ENCODE measurements at places on chromosomes 5 and 9.
A peak's percentile ranks its signal among the peaks of the same experiment; 100 is the strongest.

DNA sequence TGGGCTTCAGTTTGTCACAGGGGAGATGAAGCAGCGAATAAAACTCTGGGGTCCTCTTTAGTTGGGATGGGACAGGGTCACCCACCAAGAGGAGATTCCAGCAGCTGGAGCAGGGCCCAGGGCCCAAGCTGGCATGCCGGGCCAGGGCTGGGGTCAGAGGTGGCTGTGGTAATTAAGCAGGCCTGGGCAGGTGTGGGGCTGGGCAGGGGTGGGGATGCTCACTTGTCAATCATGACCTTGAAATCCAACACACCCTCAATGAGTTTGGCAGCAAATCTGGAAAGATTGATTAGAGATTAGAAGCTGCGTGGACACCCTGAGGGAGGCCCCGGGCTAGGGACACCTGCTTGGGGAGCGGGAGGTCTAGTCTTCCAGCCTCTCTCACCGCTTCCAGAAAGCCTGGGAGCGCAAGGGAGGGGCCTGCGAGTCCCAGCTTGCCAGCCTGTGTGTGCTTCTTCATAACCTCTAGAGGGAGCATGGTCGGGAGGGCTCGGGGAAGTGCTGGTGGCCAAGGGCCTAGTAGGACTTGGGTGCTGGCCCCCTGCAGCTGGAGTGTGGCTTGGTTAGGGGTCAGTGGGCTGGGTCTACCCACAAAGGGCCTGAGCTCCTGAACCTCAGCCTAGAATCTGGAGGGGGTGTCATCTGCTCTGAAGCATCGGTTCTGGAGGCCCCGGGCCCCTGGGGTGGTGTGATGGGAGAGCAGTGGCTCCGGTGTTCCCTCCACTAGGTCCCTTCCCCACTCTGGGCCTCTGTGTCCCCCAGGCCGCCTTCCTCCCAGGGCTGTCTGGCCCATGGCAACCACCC lies 7.6 kb downstream of the CRAT start:
- no peak for DNase-seq

DNA sequence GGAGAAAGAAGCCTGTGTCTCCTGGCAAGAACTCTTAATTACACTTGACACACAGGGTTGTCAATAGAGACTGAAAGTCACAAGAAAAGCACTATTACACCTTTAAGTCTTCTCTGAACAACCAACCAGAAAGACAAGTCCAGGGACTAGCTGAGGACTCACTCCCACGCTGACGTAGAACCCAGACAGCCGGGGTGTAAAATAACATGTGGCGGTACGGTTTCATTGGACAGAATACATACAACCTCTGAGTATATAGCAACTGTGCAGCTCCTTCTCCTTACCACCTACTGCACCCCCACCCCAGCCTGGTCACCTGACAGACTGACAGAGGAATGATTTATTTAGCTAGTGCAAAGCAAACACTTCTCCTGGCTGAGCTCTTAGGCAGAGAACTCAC lies 103.4 kb upstream of the RASEF start:
- DNase-seq = no peak

DNA sequence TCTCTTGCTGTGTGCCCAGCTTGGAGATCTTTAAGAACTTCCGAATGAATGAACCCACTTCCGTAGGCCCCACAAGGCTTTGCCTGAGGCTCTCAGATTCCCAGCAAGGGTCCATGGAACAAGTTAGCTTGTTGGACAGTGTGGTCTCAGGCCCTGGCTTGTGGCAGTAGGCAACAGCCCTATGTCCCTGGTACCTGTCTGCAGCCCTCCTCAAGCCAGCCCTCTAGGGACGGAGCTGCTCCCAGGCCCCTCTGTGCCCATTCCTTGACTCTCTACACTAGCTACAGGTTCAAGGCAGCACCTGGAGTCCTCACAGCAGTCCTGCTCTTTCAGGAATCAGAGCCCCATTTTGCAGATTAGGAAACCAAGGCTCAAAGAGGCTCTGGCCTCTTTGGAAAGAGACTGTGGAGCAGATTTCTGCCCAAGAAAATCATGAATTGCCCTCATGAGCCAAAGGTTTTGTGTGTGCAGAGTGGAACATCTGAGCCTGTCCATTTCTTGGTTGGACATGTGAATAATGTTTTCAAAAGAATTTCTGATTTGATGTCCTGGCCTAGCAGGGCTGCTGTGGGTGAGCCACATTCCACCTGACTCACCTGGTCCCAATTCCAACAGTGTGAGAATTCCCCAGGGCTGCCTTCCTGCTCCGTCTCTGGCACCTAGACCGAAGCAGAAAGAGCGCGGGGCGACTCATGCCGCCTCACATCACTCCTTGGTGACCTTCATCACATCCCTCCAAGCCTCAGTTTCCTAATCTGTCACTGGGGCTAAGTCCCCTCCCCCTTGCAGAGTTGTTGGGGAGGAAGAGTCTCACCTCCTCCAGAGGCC lies 131.7 kb downstream of the BARX1 start:
- DNase-seq = no peak

DNA sequence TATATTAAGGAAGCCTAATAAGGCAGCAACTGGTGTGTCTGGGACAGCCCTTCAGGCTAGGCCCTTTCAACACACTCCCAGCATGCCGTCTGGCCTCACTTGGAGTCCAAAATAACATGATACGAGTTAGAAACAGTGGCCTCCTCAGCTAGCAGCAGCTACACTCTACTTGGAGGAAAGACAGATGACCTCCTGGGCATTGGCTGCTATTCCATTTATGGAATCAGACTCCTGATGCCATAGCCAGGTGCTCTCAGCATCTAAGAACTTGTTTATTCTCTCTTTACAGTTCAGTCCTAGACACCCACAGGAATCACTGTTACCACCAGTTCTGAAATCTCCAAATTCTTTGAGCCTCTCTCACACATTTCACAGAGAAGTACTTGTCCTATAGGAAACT lies 31.8 kb downstream of the RUSC2 start:
- DNase-seq = no peak

GRCh38 chr5:27208051-27208450 lies 169.7 kb upstream of the CDH9 start:
- no peak for DNase-seq

DNA sequence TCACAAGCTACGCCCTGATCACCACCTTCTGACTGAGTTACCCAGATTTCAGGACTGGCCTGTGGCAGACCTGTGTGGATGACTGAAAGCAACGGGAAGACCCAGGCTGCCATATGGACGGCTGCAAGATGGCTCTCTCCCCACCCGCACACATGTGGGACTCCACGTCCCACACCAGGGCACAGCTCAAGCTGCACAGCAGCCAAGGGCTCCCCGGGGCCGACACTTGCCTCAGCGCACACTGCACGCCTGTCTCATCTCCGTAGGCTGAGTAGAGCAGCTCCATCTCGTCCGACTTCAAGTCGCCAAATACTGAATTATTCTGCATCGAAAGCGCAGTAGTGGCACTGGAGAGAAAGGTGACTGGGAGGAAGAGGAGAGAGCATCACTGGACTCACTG lies 14.5 kb downstream of the BRD9 start:
- DNase-seq = no peak

- DNase-seq = no peak
These were observed 160.5 kb downstream of the SLC12A2 start for GRCh38 chr5:128243958-128244582.

DNA sequence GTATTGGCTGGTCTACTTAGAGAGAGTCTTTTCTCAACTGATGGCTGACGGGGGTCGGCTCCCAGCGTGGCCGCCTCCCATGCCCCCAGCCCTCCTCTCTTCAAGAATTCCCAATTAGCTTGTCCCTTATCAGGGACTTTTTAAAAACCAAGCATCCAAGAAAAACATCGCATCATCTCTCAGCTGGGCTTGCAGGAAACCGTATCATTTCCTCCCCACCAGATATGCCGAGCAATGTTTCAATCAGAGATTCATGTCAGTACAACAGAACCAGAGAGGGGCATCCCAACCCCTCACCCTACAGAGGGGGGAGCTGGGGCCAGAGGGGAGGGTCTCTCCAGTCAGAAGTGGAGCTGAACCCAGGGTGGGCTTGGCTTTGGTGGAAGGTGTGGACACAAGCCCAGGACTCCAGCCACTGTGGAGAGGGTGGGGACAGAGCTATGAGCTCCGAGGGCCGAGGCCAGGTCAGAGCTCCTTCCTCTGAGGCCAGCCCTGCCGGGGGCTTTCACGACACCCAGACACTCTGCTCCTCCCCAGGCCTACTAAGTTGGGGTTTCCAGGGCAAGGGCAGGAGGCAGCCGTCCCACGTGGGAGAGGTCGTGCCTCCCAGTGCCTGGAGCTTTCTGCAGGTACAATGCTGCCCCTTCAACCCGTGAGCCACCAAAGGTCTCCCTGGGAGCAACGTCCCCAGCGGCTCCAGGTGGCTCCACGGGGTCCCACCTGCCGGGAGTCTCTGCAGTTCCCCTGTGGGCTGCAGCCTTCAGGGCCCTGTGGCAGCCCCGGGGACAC lies 39.0 kb upstream of the TMEM250 start:
- no peak for DNase-seq

- no peak for DNase-seq
These were observed 51.5 kb upstream of the ARL15 start for GRCh38 chr5:54361691-54362411.

DNA sequence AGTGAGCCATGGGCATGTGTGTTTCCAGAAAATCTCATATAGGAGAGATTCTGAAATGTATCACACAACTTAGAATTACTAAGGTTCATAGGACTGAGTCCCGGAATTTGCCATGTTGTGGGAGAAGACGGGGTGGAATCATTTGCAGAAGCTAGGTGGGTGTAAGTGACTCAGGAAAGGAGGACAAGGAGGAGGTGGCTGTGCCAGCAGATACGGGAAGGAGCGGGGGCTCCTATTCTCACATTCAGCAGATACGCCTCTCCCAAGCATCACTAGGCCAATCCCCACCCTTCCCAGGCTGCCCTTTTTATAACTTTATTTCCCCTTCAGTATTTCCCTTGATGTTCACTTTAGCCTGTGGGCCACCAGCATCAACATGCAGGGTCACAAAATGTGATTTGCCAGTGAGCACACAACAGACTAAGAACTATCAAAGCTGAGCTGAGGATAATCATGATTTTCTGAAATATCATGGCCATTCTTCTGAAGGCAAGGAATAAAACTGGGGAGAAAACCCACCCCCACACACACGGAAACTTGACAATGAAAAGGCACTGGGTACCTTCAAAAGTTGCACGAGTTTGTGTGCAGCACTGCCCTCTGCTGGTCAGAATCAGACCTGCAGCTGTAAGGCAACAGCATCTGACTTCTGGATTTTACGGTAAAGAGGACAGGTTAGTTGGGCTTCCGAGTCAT lies 133.2 kb downstream of the MTX3 start:
- DNase-seq = peak; percentile 76

- no peak for DNase-seq
These were observed 66.8 kb downstream of the MEF2C start for GRCh38 chr5:88816195-88816594.

GRCh38 chr9:127546125-127546832 lies 65.8 kb upstream of the STXBP1 start:
- no peak for DNase-seq

- DNase-seq = no peak
These were observed 9.4 kb downstream of the RXRA start for GRCh38 chr9:134335486-134336220.

DNA sequence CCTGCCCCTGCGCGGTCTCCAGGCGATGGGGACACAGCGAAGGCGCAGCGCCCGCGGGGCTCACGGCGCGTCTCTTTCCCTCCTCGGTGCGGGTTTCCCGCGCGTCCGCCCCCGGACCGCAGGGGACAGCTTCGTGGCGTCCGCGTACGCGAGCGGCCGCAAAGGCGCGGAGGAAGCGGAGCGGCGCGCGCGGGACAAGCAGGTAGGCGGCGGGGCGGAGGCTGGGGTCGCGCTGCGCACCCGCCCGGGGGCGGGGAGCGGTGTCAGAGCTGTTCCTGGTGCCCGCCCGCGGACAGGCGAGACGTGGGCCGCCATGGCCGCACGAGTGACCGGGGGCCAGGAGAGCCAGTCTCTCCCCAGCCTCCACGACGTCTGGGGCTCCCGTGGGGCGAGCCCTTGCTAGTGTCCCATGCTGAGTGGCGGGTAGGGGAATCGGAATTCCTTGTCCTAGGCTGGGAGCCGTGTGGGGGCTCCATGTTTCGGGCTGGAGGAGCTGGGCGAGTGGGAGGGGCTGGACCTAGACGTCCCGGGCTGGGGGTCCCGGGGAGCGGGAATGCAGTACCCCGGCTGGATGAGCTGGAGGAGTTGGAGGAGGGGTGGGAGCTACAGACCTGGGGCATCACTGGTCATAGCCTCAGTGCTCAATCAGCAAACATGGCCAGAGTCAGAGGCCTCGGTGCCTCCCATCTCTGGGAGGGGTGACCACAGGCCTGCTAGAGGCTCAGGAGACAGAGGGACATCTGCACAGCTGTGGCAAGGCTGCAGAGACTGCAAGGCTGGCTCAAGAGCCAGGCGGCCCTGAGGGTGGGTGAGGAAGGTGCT lies 968 bp downstream of the NKD2 start:
- no peak for DNase-seq
